AG04450 (cell line): ENCODE measurements at places on chromosomes 2 and 18.

DNA sequence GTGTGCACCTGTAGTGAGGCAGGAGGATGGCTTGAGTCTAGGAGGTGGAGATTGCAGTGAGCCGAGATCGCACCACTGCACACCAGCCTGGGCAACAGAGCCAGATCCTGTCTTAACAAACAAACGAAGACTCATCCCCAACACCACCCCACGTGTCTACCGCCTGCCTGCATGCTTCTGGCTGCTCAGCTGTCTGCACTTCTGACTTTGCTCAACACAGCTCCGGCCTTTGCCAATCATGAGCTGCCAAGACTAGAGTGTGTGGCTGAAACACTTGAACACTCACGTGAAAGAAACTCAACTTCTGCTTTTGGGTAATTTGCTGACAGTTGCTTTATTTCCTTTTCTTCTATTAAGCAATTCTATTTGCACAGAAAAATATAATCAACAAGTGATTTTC is 32.1 kb upstream of the SP3 start:
- no peak for DNase-seq

DNA sequence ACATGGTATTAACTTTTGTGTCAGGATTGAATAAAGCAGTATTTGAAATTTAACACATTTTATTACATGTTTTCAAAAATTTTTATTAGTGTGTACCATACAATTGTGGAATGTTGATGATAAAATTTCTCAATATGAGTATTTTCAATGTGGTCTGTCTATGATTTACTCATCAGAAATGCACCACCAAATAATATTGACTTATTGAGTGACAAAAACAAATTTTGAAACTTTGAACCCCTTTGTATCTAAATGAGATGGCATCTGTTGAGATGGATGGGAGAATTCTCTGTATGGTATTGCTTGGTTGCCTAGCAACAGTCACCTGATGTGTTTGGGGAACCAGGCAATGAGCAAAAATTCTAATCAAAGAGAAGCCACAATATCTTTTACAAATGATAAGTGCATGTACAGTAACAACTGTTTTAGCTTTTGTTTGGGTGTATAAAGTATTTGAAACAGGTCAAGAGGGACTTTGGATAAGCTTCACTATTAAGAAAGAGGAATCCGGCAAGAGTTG is 400.1 kb downstream of the CCDC85A start:
- no peak for DNase-seq

GRCh38 chr18:58344861-58345463 is 283.9 kb downstream of the ALPK2 start:
- DNase-seq = no peak

- DNase-seq = no peak
These were observed 24.8 kb downstream of the KCNK3 start for GRCh38 chr2:26717362-26717761.

DNA sequence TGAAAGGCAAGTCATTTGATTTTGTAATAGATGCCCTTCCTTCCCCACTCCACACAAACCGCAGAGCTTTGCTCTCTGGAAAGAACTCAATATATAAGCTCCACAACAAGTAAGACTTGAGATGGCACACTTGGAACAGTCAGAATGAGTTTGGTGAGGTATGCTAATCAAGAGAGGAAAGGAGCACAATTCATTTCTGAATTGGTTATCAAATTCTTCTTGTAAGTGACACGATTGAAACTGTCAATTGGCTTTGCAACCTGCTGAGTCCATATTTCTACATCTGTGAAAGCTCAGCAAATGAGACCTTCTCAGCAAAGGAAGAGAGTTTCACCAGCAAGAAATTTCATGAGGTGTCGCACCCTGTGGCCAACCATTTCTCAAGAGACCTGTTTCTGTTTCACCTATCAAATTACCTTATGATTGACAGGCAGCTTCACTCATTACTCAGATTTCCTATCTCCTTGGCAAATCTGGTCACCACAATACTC is 19.1 kb downstream of the CTLA4 start:
- no peak for DNase-seq

GRCh38 chr2:231050018-231050901 is 6.4 kb upstream of the PSMD1 start:
- no peak for DNase-seq

GRCh38 chr18:62088156-62088555 is 98.7 kb downstream of the PIGN start:
- no peak for DNase-seq

DNA sequence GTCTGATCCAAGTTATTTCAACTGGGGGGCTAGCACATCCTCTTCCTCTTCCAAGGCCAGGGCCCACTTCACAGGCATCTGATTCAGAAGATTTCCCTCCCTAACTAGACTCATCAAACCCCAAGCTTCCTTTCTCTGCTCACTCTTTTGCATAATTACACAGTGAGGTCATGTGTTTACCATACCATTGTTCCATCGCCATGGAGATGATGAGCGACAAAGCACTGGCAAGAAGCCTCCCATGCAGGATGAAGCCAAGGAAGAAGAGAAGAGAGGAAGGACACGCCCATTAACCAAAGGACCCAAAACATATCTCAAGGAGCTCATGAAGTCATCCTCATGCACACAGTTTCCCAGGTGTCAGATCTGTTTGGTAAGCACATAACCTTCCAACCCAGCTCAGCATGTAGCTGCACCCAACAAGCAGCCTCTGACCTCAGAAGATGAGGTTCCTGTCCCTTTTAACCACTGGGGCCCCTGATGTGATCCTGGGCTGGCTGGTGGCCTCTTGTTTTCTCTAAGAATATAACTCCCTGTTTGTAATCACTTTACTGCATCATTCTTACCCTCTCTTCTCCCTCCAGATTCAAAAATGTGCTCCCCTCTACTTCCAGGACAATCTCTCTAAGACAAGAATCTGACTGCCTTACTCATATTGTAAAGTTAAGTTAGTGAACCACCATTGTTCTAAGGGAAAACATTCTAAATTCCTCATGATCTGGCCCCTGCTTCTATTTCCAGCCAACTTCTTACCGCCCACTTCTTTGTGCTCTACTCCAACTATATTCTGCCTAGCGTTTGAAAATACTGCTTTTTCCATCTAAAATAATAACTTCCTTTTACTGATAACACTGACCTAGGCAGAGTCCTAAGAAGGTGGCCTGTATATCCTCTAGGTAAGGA is 190.1 kb downstream of the TTC32 start:
- DNase-seq = peak; percentile 87

- no peak for DNase-seq
These were observed 87.2 kb downstream of the LONRF2 start for GRCh38 chr2:100235098-100235497.

DNA sequence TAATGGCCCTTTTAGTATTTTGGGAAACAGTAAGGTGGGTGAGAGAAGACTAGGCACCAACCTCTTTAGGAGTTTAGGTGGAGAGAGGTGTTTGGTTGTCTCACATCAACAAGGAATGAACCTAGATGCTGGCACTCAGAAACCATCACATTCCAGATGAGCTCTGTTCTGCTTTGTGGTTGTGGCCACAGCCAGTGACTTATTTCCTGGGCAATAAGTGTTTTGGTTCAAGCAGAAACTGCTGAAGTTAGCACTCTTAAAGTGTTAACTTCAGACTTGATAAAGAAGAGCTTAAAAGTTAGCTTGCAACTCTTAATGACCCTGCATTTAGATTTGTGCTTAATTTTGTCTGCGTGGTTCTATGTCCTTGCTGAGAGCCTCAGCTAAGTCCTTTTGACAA is 929.2 kb downstream of the SLC4A3 start:
- no peak for DNase-seq

DNA sequence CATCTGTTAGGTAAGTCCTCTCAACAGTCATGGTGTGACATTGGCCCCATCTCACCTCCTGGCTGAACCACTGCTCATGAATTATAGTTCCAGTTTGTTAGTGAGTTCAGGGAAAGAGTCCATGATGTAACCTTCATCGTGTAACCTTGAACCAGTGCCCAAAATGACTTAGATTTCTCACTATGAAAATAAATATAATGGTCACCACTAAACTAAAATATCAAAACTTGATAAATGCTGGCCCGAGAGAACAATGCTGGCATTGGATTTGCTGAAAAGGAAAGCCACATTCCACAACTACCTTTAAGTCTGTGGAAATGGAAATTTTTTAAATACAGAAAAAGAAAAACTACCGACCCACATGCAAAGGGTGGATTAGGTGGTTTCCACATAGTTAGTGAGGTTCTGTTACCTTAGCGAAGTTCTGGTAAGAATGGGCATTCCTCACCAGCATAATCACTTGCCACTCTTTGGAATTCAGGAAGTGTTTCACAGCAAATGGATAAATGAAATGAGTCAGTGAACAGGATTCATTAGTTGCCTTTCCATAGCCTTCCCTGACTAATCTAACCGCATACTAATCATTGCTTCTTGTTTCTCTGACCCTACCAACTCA is 133.9 kb upstream of the CTAGE1 start:
- DNase-seq = peak; percentile 54

DNA sequence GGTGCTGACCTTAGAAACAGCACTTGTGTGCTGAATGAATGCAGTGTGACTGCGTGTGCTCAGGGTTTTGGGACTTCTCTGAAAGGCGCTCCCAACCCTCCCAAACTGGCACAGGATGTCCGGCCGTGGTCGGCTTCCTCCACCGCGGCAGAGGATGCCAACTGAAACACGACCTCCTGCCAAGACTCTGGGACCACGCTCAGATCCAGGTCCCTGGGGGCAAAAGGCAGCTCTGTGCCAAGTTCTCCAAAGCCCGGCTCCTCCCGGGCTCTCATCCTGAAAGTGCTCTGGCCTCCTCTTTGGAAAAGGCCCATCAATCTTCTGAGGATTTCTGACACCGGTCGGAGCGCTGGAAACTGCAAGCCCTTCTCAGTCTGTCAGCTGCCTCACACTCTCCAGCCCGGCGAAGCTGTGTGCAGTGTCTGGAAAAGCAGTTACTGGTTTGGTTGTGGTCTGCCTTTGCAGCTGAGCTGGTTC is 32.3 kb upstream of the ZBTB7C start:
- DNase-seq = no peak

GRCh38 chr2:71887196-71887595 is 260.5 kb downstream of the CYP26B1 start:
- DNase-seq = no peak

DNA sequence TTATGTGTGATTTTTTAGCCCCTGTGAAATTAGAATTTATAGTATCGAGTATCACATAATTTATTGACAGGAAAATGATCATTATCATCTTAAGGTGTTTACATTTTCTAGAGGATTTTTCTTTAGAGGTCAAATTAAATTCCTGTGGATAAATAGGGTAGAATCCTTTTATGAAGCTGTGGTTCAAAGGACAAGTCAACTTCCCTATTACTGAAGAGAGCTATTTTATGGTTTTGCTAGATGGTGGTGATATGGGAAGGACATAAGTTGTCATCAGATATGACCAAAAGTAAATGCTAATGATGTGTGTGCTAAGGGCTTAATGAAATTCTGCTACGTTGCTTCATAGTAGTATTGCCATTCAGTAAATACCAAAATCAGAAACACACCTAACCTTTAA is 80.1 kb downstream of the EML4 start:
- no peak for DNase-seq

- no peak for DNase-seq
These were observed 59.6 kb downstream of the STPG4 start for GRCh38 chr2:47095349-47096020.

DNA sequence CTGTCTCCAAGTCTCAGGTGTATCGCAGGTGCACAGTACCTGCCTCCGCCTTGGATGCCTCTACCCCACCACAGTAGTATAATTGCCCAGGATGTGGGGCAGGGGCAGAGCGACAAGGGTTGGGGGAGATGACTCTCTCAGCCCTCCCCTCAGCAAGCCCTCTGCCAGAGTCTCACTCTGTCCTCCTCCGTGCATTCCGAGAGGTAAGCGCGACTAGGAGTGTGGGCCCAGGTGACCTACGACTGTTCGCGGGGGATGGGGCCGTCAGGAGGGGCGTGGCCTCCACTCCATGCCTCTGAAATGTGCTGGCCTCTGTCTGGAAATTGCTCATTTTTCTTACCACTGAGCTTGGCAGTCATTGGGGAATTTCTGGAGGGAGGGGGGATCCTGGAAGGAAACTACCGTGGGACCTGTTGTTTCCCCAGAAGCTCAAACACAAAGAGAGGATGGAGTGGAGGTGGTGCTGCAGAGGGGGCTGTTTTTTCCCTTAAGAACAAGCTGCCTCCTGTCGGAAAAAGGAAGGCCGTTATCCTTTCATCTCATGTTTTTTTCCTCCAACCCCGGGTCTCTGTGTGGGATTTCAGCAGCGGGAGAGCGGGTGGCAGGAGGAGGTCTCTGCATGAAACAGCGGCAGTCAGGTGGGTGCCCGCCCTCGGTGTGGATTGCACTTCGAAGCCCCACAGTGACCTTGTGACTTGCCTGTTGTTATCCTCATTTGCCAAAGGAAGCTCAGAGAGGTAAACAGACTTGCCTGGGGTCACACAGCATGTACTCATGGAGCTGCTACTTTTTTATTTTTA is 13.0 kb upstream of the RALB start:
- DNase-seq = no peak

DNA sequence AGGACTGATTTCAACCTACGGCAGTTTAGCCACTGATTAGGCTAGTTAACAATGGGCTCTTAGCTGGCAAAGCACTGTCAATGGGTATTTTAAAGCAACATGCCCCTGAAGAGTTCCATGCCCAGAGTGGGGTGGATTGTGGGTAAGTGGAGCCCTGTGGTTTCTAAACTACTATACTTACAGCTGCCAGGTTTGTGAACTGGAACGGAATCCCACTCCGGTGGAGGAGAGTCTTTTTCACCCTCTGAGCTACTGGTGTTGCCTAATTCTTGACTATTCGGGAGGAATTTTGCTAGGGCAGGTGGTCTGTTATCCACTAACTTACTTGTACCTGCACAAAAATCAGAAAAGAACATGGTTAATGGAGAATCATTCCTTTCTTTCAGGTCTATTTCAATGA is 52.6 kb downstream of the ZAP70 start:
- no peak for DNase-seq

- DNase-seq = peak; percentile 86
These were observed 175.2 kb downstream of the TGIF1 start for GRCh38 chr18:3624935-3625741.

DNA sequence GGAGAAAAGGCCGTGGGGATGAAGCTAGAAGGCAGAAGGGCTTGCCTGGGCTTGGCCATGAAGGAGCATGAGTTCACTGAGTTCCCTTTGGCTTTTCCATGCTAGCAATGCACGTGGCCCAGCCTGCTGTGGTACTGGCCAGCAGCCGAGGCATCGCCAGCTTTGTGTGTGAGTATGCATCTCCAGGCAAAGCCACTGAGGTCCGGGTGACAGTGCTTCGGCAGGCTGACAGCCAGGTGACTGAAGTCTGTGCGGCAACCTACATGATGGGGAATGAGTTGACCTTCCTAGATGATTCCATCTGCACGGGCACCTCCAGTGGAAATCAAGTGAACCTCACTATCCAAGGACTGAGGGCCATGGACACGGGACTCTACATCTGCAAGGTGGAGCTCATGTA is 2.9 kb downstream of the CTLA4 start:
- no peak for DNase-seq

DNA sequence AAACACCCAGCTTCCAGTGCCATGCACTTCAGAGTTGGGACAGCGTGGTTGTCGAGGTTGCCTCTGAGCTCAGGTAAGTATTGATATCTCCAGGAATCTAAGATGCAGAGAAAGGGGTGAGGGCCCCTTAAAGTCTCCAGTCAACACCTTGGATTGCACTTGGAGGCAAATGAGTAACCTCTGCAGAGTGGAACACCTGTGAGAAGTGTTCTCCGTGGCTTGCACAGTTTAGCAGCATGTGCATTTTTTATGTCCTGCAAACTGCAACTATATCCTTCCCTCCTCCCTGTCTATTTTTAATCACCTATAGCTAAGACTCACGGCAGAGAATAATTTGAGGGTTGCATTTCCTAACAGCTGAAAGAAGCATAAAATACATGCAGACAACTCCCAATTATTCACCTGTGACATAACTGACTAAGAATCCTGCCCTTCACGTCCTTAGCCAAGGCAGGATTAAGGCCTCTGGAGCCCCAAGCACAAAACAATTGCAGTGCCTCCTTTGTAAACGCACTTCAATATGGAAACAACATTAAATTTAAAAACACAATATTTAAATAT is 1.6 kb upstream of the ZNF385B start:
- DNase-seq = no peak
